Stimulated activated naive CD4-positive, alpha-beta T cell treated with Interleukin-2 at 50 U/mL for 16 hours (primary cell): ENCODE measurements at places on chromosomes 11 and 22.

DNA sequence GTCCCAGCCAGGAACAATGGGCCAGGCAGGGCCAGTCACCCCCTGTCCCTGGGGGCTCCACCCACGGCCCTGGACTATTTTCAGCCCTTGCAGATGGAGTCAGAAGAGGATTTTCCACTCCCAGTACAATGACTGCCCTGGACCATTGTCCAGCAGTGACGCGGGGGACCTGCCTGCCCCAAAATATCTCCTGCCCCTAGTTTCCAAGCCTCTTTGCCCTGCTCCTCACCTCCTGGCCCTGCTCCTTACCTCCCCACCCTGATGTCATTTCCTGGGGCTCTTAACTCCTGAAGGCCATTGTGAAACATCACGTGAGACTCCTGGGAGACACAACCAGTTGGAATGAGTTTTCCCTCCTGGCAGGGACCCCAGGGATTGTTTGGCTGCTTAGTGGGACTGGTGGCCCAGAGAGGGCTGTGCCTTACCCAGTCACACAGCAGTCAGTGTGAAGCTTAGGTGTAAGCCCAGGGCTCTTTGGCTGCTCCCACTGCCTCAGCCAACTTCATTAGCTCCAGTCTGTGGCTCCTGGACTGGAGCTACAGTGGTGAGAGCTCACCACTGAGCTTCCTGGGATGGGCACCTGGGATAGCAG lies 22.2 kb downstream of the P2RY2 start:
- DNase-seq = no peak

- DNase-seq = no peak
These were observed 26.2 kb downstream of the OR2AG2 start for GRCh38 chr11:6745465-6746015.

DNA sequence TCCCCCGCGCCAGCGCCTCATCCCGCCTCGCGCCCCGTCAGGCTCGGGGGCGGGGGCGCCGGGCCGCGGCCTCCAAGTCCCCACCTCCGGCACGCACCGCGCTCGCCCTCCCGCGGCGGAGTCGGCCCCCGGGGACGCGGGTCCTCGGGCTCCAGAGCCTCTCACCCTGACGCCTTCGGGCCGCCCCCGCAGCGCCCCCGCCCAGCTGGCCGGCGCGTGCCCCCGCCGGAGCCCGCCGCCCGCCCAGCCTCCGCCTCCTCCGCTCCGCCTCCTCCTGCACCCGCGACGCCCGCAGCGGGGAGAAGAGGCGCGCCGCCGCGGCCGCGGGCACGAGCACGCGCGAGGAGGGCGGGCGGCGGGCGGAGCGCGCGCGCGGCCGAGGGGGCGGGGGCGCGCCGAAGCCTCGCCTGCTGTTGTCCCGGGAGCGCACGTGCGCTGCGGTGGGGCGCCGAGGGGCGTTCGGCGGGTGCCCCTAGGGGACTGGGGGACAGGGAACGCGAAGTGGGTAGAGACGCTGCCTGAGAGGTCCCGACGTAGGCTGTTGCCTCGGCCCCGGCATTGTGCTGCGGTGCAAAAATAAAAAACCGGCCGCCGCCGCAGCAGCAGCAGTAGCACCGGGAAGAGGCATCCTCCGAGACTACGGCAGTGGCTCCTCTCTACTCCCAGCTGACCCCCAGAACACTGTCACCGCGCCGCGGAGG lies 87.4 kb upstream of the ARHGAP32 start:
- peak; percentile 43 for DNase-seq

DNA sequence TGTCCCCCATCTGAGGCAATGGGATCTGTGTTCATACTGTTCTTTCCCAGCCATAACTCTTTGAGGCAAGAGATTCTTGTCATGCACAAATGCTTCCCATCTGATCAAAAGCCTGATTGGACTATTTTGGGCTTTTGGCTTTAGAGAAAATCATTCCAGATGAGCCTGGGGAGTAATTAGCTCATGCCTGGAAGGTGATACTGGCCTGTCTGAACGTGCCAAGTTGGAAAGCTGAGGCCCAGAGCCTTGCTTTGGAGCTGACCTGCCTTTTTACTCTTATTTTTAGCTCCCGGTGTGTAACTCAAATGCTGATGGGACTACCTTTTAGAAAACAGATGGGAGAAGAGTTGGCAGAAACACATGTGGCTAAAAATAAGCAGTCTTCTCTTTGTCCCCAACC lies 105.0 kb downstream of the DBX1 start:
- no peak for DNase-seq

DNA sequence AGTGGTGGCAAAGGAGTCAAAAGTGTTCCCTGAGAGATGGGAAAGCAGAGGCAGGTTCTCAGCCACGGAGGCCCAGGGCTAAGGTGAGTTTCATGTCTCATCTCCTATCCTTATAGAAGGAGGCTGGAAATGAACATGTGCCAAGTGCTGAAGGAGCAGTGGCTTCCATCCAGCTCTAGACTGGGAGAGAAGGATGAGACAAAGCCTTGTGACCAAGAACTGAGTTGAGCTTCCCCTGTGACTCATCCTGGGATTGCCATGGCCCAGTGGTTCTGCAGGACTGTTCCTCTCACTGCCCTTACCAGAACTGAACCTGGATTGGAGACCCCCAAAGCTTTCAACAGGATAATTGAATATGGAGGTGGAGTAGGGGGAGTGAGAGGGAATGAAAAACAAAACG lies 16.7 kb upstream of the OR9Q1 start:
- no peak for DNase-seq

GRCh38 chr11:87879118-87879517 lies 296.1 kb downstream of the RAB38 start:
- DNase-seq = no peak

- no peak for DNase-seq
These were observed 4.5 kb upstream of the TPBGL start for GRCh38 chr11:75236062-75236461.

DNA sequence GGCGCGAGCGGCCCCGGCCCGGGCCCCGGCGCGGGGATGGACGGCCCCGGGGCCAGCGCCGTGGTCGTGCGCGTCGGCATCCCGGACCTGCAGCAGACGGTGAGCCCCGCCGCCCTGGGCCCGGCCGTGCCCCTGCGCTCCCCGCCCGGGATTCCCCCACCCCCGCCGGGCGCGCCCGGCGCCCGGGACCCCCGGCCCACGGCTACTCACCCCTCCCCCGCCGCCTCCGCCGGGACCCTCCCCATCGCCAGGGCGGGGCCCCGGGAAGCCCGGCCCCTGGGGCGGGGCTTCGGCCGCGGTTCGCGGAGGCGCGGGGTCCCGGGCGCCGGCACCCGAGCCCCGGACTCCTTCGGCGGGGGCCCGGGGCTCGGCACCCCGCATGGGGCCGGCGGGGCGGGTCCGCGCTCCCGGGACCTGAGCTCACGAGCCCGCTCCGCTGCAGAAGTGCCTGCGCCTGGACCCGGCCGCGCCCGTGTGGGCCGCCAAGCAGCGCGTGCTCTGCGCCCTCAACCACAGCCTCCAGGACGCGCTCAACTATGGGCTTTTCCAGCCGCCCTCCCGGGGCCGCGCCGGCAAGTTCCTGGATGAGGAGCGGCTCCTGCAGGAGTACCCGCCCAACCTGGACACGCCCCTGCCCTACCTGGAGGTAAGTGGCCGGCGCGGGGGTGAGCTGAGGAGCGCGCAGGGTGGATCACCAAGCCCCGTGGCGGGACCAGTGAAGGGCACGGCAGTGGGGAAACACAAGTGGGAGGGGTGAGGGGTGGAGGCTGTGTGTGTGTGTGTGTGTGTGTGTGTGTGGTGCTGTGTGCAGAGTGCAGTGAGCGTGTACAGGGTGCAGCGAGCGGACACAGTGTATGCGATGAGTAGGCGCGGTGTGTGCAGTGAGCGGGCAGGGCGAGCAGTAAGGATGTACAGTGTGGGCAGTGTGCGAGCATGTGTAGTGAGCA lies 2.3 kb downstream of the SHANK3 start:
- DNase-seq = no peak

GRCh38 chr11:10320736-10321465 lies 16.0 kb downstream of the ADM start:
- no peak for DNase-seq

DNA sequence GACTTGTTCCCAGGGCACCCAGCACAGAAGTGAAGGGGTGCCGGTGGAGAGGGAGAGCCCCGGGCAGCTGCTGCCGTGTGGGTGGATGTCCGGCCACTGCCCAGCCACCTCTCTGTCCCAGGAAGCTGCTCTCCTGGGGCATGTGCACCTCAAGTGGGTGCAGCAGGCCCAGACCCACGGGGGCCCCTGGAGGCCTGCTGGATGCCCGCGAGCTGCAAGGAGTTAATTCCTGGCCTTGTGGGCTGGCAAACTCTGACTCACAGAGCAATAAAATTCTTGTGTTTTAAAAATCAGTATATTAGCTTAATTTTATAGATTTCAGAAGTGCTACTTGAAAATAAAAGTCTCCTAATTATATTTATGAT lies 37.4 kb upstream of the KCNQ1OT1 start:
- no peak for DNase-seq

DNA sequence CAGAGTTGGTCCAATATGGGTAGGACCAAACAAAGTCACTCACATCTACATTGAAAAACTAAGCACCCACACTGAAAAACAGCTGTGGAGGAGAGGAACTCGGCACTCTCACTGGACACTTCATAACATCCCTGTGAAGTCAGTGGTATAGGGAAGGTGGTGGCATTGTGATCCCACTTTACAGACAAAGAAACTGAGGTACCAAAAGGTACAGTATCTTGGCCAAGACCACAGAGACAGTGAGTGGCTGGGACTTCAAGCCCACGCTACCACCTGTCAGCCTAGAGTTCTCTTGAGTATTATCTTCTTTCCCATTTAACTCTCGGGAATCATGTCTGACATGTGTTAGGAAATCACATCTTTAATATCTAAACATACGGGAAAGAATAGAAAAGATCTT lies 61.9 kb downstream of the SYN3 start:
- DNase-seq = no peak

- no peak for DNase-seq
These were observed 31.3 kb downstream of the MYO7A start for GRCh38 chr11:77159219-77159936.

GRCh38 chr22:35076630-35077029 lies 10.7 kb downstream of the ISX start:
- no peak for DNase-seq
